ENCODE measurements at places on chromosomes 6 and 20. TPM values are rescaled to one million over a fixed set of nuclear protein-coding genes. Genes with fewer than 3 reads are reported as not detected.
A peak's percentile ranks its signal among the peaks of the same experiment; 100 is the strongest.

DNA sequence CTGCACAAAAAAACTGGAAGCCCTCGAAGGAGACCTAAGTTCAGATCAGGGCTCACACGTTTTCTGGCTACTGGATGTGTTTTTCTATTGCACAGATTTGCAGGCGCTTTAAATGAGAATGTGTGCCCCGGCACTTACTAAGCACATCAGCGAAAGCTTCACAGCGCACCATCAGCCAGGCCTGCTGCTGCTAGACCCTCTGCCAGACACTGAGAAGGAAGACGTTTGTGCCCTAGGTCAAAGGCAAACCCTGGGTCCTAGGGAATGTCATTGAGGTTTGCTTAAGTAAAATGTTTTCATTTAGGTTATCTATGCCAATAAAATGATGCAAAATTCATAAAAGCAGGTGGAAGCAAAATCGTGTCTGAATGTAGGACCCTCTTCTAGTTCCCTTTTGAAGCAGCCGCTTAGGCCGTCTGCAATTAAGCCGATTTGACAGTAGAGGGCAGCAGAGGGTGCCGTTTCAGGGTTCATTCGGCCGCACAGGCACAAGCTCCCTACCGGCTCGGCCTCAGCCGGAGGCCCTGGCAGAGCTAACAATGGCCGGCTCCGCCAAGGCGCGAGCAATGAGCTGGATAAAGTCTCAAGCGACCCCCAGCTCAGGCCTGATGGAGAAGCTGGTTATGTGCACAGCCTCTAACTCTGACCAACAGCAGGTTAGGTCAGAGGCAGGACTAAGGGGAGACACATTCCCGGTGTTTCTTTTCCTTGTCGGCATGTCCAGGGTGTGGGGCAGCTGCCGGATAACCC, 107.2 kb upstream of the FOXA2 start:
- peak; percentile 76 for DNase-seq

The OR12D3 gene
- total RNA-seq, result not detected

DNA sequence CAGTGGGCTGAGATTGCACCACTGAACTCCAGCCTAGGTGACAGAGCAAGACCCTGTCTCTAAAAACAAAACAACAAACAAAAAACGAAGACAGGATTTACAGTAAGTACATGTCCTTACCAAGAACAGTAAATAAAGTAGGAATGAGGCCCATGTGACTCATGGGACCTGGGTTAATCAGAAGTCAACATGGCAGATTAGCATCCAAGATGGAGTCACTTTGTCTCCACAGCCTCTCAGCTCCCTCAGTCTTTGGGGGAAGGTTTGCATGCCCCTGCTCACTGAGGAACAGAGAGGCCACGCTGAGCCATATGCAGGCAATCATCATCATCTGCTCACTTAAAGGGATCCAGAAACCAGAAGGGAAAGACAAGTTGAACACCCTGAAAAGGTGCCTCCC, 7.8 kb upstream of the MUC22 start:
- no peak for DNase-seq

DNA sequence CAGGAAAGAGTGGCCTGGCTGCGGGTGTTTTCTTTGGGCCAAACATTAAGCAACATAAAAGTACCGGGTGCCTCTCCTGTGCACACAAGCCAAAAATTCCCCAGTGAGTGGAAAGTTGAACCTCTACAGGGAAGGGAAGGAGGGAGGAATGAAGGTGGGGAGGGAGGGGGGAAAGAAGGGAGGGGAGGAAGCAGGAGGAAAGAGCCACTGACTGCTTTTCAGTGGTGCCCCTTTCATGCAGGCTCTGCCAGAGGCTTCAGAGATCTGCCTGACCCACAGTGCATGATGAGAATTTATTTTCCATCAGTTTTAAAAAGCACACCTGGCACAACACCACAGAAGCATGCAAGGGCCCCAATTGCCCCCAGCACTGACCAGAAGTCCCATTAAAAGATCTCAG, 27.5 kb upstream of the AVP start:
- no peak for DNase-seq

DNA sequence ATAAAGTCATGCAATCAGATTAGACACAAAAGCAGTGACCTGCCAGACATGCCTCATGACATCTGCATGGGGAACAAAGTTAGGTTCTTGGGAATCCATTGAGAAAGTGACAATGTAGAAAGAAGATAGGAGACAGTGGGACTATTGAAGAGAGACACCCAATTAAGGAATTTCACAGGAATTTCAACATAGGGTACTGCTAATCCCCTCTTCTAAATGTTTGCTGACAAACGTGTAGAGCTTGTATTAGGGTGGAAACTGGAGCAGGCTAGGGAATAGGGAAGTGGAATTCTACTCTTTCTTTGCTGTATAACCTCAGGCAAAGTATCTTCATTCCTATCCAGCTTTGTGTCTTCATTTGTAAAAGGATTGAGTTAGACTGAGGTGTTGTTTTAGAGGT, 409.4 kb upstream of the SASH1 start:
- no peak for DNase-seq

DNA sequence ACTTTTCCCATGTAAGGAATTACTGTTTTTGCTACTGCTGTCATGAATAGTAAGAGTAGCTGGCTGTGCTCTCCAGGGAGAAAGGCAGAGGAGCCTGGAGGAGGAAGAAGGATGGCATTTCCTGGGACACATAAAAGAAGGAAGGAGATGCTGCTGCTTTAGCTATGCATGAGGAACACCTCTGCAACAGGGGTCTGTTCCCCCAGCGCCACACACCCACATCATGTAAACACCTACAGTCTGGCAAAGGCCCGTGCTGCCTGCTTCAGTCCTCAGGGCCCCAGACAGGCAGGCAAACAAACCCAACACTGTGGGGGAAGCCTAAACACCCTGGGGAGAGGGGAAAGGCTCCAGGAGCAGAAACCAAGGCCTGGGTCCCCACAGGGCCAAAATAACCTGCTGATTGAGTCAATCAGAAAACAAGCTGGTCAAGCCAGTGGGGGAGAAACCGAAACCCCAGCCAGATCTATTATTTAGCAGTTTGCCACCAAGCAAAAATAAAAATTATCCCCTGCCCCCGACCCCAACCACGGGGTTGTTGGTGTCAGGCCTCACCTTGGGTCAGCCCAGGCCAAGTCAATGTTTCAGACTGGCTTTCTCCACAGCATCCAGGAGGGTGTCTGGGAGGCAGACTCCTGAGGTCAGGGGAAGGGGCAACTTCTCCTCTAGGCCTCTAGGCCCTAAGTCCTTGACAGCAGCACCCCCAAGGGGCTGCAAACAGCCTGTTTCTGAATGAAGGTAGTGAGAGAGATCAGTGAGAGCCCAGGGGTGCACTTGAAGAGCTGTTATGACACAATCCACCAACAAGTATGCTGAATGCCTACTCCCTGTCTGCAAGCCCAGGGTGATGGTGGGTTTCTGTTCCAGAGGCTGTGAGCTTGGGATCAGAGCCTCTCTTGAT, 34.6 kb upstream of the SCUBE3 start:
- no peak for DNase-seq

GRCh38 chr6:11246722-11247121, 14.3 kb upstream of the NEDD9 start:
- DNase-seq, result no peak

- DNase-seq, result no peak
Observed at GRCh38 chr6:30463651-30464618, 25.4 kb upstream of the HLA-E start.

DNA sequence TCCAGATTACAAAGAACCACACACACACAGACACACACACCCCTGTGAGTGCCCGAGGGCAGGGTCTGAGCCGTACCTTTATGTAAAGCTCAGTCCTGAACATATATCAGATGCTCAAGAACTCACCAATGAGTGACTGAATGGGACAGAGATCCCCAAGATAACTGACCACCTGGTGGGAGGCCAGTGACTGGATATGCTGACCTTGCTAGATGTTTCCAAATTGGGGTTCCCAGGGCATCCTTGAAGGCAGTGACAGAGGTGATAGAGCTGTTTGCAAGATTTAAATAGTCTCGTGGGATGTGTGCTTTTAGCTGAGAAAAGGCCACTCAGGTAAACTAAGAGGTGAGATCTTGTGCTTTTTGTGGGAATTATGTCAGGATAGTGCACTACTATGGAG, 39.3 kb downstream of the KCNK17 start:
- no peak for DNase-seq

The HCK gene
- 3.7 TPM for total RNA-seq

DNA sequence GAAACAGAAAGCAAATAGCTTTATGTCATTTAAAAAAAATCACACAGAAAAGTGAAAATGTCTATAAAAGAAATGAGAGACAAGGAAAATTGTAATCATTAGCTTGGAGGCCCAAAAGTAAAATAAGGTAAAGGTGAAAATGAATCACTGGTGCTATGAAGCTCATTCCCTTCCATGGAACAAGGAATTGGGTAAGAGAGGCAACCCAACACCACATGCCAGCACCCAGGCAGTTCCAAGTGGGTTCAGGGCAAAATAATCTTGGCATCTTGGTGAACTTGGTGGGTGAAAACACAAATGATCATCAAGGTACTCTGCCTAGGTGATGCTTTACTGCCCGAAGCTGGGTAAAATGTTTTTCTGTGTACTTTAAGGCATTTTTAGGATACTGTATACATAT, 16.7 kb downstream of the CST4 start:
- DNase-seq, result no peak

The CPNE5 gene
- total RNA-seq, result 0.26 TPM

The ORC3 gene
- total RNA-seq, result 61.3 TPM

The SCAND1 gene
- total RNA-seq, result 191 TPM

- DNase-seq, result peak; percentile 77
Observed at GRCh38 chr6:87151781-87152525, 3.4 kb upstream of the ZNF292 start.

DNA sequence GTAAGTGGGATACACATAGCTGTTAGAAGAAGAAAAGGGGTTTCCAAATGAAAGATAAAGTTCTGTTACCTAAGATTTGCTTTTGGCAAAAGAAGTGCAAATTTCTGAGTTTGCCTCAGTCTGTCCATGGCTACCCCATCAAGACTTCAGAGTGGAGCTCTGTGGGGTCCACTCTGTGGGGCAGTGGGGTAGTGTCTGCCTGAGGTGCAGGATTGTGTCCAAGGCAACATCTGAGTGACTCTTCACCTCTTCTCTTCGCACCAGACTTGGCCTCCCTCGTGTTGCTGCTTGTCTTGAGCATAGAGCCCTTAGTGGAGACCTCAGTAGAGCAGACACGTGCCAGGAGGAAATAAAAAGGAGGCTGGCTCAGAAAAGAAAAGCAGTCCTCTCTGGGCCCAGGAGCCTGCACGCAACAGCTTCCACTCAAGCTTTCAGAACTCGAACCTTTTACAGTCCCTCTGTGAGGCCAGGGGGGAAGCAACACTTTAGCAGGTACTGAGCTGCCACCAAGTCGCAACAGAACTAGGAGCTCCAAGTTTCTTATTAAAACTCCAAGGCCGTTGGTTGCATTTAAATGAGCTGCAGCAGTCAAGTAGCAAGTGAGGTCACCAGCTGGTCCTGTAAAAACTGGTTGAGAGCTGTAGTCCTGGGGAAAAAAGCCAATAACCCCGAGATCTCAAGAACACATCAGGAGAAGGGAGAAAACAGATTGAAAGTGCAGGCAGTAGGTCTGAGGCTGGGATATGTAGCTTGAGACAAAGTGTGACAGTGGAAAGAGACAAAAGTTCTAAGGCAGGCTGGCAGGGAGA, 413.5 kb downstream of the CDC5L start:
- no peak for DNase-seq

The NKX2-2 gene
- not detected for total RNA-seq

DNA sequence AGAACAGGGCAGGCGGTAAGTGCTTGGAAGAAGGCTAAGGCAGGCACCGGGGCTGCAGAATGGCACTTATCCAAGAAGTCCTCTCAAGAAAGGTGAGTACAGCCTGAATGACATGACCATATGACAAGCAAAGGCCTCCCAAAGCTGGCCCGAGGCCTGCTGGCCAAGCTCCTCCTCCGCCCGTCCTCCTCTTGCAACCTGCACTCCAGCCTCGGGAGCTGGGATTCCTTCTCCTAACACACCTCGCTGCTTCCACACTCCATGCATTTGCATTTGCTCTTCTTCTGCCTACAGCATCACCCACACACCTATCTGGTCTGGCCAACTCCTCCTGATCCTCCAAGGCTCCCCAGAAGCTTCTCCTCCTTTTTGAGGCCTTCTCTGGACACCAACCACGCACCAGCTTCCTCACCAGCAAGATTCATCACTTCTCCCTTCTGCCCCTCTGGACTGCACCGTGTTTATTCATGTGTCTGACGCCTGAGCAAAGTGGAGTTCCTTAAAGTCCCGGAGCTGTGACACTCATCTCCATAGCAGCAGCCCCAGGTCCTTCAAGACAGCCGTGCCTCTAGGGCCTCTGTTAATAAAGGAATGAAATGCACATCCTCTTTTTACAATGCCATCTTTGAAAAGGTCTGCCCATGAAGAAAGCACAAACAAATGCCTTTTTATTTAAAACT, 32.3 kb downstream of the CNKSR3 start:
- DNase-seq, result no peak

The WFDC12 gene
- total RNA-seq, result not detected

DNA sequence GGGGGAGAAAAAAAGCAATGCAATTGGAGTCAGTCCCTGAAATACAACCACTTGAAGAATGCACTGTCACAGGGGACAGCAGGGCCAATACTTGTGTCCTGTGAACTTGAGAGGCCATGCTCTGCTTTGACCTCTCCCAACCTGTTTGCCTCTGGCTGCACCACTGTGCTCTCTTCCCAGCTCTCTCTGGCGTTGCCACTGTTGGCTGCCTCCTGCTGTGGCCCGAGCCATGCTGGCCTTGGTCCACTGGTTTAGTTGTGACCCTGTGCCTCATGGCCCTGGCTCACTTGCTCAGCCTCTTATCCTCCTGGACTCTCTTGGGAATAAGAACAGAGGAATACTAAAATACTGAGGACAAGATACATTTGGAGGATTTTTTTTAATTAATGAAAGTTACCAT, 14.5 kb upstream of the FBXO30 start:
- peak; percentile 18 for DNase-seq

The SLC22A23 gene
- 10.7 TPM for total RNA-seq

DNA sequence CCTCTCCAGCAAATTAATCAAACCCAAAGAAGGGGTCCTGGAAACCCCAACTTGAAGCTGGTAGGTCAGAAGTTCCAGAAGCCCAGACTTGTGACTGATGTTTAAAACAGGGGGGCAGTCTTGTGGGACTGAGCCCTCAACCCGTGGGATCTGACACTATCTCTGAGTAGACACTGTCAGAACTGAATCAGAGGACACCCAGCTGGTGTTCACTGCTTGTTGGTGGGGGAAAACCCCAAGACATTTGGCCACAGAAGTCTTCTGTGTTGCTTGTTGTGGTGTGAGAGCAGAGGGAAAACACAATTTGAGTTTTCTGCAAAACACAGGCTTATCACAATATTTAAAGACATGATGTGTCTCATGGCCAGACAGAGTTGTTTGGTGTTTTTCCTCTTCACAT, 29.9 kb downstream of the KIF13A start:
- peak; percentile 14 for DNase-seq

Measured in adrenal gland (tissue), 19 donors.